ENCODE measurements at places on chromosomes 2 and 18.

DNA sequence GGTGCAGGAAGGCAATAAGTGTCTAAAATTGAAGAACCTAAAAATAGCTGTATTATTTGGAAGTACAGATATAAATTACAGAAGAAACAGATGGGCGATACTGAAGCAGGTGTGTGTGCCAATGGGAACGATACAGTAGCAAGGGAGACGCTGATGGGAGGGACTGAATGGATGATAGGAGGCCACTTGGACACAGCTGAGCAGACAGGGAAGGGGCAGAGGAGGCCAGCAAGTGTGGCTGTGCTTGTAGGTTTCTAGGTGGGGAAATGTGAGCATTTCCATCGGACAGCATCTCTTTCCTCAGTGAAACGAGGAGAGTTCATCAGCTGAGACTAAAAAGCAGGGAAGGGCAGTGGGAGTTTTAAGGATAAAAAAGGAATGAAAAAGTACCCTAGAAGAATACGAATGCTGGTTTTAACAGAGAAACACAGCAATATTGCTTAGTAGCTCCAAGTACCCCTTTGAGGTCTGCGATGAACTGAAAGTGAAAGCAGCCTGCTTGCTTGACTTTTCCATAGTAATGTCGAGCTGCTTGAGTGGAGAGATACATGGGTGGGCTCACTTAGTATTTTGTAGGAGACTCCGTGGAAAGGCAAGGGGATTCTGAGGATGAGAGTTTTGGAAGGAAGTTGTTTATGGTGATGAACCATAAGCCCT lies 91.7 kb upstream of the EPC2 start:
- DNase-seq, result no peak

- no peak for DNase-seq
These were observed 8.0 kb downstream of the CHST10 start for GRCh38 chr2:100409461-100409860.

- DNase-seq, result no peak
These were observed 12.4 kb downstream of the CIB4 start for GRCh38 chr2:26628561-26629345.

DNA sequence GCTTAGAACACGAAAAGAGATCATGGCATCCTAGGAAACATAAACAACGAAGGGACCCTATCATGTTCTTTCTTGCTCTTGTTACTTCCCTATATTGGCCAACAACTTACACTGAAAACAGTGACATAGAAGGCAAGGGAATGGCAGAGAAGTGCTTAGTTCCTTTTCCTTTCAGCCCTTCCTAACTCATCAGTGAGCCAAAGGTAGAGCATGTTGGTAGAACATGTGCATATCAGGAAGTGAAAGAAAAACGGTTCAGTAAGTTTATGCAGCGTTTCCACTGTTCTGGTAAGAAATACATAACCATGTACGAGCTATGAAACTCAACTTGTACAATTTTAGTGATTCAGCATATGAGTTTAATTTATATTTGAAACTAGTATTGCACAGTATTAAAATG lies 21.7 kb downstream of the AKAIN1 start:
- no peak for DNase-seq

DNA sequence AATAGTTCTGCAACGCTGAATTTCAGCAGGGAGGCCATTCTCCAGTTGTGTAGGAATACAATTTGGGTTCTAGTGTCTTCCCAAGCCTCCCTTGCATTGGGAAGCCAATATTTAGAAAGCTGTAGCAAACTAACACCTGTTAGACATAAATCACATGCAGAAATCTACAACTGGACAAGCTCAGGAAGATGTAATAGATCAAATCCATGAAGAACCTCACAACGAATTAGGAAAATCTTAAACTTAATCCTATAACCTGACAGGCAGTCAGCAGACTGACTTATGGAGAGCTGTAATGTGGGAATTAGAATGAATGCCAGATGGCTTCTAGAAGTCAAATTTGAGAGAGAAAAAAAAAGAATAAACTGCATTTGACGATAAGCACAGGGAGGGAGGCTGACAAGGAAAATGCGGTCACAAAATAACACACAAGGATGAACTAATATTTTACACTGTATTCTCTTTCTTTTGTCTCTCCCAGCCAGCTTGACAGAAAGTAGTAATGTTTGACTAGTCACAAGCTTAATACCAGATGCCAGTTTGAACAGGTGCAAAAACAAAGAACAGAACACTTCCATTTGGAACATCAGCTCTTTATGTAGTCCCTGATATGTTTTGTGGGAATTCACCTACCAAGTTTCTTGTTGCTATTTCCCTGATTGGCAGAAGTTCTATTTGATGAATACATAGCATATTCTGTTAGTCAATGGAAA lies 50.8 kb upstream of the FANCL start:
- DNase-seq, result no peak

DNA sequence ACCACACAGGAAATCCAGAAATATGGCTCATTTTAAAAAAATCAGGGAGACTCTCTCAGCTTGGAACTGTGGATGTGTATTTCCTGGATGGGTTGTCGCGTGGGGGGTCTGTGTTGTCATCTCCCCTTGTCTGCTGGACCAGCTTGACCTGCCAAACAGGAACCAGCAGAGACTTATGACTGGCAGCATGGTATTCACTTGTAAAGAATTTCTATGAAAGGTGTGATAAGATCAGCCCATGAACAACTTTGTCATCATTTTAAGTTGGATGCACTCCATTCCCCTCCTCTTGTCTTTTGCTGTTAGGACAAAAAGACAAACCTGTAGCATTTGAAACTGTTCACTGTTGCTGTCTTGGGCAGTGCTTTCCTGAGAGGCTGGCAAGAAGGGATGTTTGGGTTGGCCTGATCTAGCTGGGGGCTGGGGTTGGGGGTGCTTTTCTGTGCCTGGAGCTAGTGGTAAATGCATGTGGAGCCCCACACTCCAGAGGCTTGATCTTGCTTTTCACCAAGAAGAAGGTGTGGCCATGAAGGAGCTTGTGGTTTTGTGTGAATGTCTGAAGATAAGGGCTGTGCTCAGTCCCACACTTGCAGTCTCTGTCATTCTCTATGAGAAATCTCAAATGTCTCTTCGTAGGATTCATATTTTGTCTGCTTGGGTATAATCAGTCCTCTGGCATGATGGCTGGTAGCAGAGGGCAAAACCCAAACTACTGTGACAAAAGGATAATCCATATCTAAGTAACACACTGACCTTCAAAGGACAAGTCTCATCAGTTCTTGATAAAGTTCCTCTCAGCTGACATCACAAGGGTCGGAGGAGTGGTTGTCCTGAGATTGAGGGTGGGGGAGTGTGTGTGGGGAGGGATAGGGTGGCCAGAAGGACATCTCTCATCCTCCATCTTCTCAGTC lies 39.0 kb downstream of the RALB start:
- no peak for DNase-seq

GRCh38 chr18:32060026-32060425 lies 31.6 kb upstream of the RNF138 start:
- DNase-seq, result no peak

- DNase-seq, result no peak
These were observed 97.0 kb downstream of the KCNF1 start for GRCh38 chr2:11008773-11009172.

DNA sequence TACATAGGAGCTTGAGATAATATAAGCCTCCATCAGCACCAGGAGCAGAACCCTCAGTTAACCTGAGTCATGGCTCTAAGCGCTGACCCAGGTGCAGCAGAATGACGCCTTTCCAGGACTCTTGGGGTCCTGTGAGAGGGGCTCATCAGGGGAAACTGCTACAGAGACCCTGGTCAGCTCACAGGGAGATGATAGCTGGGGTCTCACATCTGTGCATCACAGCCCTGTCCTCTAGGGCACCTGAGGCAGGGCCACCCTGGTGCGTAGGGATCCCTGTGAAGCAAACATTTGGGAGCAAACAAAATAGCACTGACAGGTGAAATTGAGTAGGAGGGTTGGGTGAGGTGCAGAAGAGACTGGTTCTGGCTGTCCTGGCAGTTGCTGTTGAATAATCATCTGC lies 219.2 kb downstream of the SH3RF3 start:
- no peak for DNase-seq

- DNase-seq, result no peak
These were observed 41.6 kb upstream of the NT5C1B start for GRCh38 chr2:18630941-18631340.

Data from C1 segment of cervical spinal cord (tissue), 14 donors.